ENCODE measurements at places on chromosomes 2 and 18. TPM values are rescaled to one million over a fixed set of nuclear protein-coding genes. Genes with fewer than 3 reads are reported as not detected.

Gene KIAA2012
- 5.2 TPM for total RNA-seq

DNA sequence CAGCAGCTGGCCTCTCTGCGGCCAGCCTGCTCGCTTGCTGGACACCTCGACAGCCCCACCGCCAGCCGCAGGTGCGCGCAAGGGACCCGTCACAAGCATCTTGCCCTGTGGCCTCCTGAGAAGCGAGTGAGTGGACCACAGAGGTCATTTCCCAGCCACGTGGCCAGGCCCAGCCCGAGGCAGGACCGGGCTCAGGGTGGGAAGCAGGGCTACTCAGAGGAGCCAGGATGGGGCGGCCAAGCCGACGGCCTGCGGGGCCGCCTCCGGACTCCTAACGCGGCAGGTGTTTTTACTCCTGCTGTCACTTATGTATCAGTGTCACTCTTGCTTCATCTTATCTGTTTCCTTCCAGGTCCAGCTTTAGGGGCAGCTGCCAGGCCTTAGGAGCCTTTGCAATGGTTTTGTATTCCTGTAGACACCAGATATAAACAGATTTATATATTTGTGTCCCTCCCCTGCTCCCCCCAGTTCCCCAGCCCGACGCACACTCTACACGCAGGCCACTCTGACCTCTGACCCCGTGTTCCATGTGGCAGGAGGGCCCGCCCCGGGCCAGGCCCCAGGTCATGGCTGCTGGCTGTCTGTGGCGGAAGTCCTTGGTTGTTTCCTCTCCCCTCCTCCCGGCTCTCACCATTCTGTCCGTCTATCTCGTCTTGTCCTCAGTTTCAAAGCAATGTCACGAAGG, 236.4 kb downstream of the ATAD2B start:
- no peak overlapping the region for H3K4me3 ChIP-seq
- no peaks in the 10 kb centered on the region for H3K36me3 ChIP-seq
- no peak overlapping the region for H3K27ac ChIP-seq
- DNase-seq: no peak

Gene DCDC2C
- total RNA-seq: 0.11 TPM

- peak; percentile 12 for DNase-seq
- no peak overlapping the region for H3K27ac ChIP-seq
- no peak overlapping the region for H3K4me3 ChIP-seq
- peaks cover 14% of the 10 kb centered on the region for H3K4me1 ChIP-seq
- H3K27me3 ChIP-seq: no peaks in the 10 kb centered on the region
Measured at GRCh38 chr18:2884706-2885285, 38.0 kb downstream of the EMILIN2 start.

Gene ABCG5
- not detected for total RNA-seq

Gene ALPI
- total RNA-seq: not detected

GRCh38 chr2:130829015-130829414, 7.7 kb upstream of the ARHGEF4 start:
- H3K36me3 ChIP-seq: no peaks in the 10 kb centered on the region
- no peak overlapping the region for H3K4me3 ChIP-seq
- H3K4me1 ChIP-seq: no peaks in the 10 kb centered on the region
- no peak for DNase-seq
- H3K27ac ChIP-seq: no peak overlapping the region

GRCh38 chr2:225002656-225003045, 39.6 kb downstream of the DOCK10 start:
- DNase-seq: no peak
- H3K4me3 ChIP-seq: no peak overlapping the region
- H3K27ac ChIP-seq: no peak overlapping the region
- H3K36me3 ChIP-seq: no peaks in the 10 kb centered on the region
- no peaks in the 10 kb centered on the region for H3K27me3 ChIP-seq

Gene SCTR
- not detected for total RNA-seq

GRCh38 chr2:11722292-11723060, 24.0 kb upstream of the LPIN1 start:
- no peak overlapping the region for H3K27ac ChIP-seq
- H3K4me1 ChIP-seq: no peaks in the 10 kb centered on the region
- no peaks in the 10 kb centered on the region for H3K36me3 ChIP-seq
- no peak for DNase-seq
- no peaks in the 10 kb centered on the region for H3K27me3 ChIP-seq

All from ovary (tissue), 10 donors.